NCI-H1417 (cell line): ENCODE measurements at places on chromosomes 3 and 15.

- DNase-seq: peak; percentile 47
Observed at GRCh38 chr3:183895296-183895695, 10.6 kb upstream of the PARL start.

- no peak for DNase-seq
Observed at GRCh38 chr3:95721938-95722337, 1092.5 kb upstream of the EPHA6 start.

DNA sequence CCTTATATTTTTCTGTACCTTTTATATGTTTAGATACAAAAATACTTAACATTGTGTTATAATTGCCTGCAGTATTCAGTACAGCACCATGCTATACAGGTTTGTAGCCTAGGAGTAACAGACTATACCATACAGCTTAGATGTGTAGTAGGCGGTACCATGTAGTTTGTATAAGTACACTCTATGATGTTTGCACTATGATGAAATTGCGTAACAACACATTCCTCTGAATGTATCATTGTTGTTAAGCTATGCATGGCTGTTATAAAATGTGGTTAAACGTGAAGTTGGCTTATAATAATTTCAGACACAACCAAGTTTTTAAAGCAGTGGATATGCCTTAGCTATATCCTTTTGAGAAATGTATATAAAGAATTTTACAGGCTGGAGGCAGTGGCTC, 328.3 kb downstream of the PLCL2 start:
- no peak for DNase-seq

GRCh38 chr3:72482589-72483321, 365.5 kb downstream of the SHQ1 start:
- no peak for DNase-seq

GRCh38 chr3:55720614-55721013, 233.5 kb upstream of the WNT5A start:
- peak; percentile 7 for DNase-seq

DNA sequence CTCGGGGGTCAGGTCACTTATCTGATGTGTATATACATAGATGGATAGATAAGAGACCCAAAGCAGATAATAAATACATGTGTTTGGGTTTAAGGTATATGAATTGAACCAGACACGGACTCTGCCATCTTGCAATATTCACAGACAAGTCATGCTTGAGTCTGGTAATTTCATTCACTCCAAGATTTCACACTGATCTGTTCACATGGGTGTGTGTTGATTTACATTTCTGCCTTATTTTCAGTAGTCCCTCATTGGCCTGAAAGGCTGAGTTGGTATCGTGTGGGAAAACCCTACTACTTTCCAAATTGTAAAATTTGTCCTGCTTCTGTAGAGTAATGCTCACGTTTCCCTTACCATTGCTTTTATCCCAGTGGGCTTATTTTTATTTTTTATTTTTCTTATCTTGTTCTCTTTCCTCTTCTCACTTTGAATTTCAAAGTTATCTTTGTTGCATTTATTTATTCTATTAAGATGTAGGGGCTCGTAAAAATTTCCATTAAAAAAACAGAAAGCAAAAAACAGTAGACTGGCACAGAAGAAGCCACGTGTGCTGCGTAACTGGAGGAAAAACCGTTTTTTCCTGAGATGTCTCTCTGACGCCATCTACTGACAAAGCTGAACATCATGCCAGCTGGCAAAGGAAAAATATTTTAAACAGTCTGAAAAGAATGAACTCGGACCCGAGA, 10.8 kb upstream of the MFSD1 start:
- DNase-seq: peak; percentile 34

DNA sequence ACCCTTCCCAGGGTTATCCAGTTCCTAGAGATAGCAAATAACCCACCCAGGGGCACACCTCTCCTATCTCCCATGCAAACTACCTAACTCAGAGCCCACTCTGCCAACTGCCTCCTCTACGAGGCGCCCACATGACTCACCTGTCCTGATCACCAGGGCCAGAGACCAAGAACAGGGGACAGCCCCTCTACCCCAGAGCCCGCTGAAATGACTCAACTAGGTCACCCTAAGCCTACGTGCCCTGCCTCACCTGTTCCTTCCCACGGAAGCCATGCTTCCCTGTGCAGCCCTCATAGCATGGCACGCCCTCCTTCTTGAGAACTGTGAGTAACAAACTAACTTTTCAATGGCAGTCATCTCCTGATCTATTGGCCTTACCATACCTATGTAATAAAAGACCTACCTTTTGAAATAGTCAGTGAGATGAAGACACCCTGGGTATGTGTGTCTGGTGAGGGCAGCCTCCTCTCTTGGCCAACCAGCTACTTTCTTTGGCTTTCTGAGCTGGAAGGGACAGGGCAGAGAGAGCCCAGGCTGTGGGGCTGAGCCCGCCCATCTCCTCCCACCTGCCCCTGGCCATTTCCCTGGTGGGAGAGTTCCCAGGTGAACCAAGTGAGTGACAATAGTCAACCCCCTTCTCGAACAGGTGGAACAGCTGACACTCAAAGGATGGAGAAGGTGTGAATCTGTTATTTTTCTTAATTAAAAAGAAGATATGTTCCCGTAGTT, 25.5 kb upstream of the PRR23E start:
- no peak for DNase-seq

DNA sequence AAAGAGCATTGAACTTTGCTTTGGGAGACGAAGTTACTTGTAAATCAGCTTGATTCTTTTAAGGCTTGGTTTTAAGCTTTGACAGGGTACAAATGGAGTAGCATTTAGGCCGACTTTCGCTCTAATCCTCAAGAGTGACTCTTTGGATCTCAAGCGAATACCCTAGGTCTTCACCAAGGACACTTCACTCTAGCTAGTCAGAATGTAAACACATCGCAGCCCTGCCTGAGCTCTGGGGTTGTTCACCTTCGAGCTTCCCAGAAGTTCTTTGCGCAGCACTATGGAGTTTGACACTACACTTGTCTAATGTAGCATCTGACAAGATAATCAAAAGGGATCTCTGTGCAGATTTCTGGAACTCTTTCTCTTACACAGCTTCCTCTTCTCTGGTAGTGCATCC, 22.3 kb downstream of the NRG4 start:
- DNase-seq: no peak

- no peak for DNase-seq
Observed at GRCh38 chr3:34035775-34036174, 237.3 kb downstream of the PDCD6IP start.

GRCh38 chr15:50686469-50687301, at the start of gene TRPM7:
Gene TRPM7 (minus strand): TSS chr15:50686797. CDS start chr15:50686533, 264 bp downstream.
- DNase-seq: peak; percentile 82

- DNase-seq: no peak
Observed at GRCh38 chr3:87359826-87360225, 83.4 kb upstream of the POU1F1 start.

GRCh38 chr15:100913961-100914360, 5.2 kb upstream of the LRRK1 start:
- DNase-seq: no peak

DNA sequence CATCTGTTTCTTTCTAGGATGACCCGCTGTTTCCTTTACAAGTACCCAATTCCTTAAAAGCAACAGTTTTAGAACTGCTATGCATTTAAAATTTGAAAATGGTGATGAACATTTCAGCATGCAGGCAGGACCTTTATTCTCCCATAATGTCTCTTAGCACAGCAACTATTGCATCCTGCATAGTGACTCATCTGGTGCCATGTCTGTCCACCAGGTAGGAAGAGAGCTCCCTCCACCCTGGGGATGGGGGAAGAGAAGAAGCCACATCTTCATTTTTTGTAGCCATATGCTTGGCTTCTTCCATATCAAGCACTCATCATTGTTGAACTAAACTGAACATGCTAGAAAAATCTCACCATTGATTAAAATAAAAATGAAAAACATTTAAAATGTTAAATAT, 9.9 kb downstream of the GPR15 start:
- DNase-seq: no peak

- DNase-seq: peak; percentile 48
Observed at GRCh38 chr15:100124936-100125335, 216.8 kb downstream of the ADAMTS17 start.

DNA sequence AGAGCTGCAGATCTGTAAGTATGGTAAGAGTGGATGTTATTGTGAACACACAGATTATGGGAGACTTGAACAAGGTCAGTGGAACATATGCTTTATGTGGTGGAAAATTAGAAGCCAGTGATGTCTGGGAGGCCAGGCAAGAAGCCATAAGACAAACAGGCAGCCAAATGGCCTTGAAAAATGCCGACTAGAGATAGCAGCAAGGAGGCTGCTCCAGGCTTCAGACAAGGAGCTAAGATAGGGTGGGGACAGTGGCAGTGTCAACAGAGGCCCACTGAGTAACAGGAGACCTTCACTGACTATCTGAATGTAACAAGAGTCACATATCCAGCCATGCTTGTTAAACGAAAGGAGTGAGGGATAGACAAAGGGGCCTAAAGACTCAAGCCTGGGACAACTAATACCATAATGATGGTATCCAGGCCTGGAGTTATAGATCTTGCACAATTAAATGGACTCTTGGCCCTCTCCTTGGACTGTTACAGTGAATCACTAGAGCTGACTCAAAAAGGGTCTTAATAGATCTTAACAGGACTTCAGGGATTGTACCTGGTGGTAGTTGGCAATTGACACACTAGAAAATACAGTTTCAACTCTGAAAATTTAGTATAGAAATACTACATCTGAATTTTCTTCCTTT, 50.6 kb downstream of the CFAP20DC start:
- no peak for DNase-seq

- no peak for DNase-seq
Observed at GRCh38 chr15:90126596-90127435, 24.5 kb upstream of the IDH2 start.

DNA sequence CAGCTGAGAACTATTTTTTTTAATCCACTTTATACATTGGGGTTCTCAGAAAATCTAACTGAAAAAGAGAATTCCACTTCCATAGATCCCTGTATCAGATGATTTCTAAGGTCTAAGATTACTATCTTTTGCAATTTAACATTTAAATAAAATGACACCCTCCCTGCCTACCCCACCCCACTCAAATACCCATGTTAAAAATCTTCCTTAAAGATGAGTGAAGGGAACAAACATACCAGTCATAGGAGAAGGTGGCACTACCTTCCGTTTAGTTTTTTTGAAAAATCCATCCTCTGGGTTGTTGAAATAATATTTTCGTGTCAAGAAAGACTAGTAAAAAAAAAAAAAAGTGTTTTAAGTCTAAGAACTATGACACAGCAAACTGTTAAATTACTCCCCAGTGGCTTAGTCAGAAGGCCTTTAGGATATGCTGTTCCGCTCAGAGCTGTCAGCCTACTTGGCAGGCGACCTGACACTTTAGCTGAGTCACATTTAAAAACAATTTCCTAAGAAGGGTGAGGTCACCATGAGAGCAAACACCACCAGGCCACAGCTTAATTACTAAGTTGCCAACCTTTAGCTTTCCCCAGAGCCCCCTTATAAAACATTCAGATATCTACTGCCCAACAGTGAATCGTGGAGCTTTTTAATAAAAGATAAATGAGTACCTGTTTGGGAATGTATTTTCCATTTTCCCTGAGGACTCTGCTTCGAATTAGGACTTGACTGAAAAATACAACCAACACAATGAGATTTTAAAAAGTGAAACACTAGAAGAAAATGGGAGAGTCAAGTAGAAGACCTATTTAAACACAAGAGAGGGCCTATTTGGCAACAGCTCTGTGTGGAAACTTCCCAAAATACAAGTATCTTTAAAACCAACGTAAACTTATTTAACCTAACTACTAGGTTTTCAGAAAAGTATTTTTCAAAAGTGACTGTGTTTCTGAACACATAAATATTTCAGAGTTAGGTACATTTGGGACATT, 9.6 kb downstream of the EMC3 start:
- no peak for DNase-seq

DNA sequence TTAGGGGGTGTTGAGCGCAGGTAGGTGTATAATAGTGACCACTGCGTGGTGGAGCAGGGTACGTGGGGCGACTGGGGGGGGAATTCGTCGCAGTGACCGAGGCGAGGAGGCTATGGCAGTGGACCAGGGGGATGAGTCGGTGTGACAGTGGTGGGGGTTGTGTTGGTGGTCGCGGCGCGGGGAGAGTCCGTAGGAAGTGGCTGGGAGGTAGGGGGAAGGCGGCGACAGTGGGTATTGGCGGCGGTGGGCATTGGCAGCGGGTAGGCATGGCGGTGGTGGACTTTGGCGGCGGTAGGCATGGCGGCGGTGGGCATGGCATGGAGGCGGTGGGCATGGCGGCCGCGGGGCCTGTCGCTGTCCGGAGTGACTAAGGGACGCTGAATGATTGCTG, 739 bp downstream of the SNRPN start:
- DNase-seq: peak; percentile 53

GRCh38 chr15:62550106-62550505, 385.0 kb upstream of the C2CD4B start:
- no peak for DNase-seq

DNA sequence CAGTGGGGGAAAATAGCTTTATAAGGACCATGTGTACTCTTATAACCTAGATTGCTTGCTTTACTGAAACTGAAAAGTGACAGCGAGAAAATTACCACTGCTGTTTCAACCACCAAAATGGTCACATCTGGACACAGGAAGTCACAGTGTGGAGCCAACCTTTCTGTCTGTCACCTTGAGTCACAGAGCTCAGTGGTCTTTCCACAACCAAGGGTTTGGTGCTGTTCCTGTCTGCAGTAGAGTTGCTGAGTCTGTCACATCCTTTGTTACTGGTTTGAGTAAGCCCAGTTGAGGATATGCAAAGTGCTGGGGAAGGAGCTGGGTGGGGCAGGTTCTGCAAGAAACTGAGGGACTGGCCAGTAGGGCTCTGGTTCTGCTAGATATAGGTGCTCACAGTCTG, 139.1 kb upstream of the EIF1B start:
- DNase-seq: no peak

- no peak for DNase-seq
Observed at GRCh38 chr3:76943058-76943457, 96.8 kb upstream of the ROBO2 start.

DNA sequence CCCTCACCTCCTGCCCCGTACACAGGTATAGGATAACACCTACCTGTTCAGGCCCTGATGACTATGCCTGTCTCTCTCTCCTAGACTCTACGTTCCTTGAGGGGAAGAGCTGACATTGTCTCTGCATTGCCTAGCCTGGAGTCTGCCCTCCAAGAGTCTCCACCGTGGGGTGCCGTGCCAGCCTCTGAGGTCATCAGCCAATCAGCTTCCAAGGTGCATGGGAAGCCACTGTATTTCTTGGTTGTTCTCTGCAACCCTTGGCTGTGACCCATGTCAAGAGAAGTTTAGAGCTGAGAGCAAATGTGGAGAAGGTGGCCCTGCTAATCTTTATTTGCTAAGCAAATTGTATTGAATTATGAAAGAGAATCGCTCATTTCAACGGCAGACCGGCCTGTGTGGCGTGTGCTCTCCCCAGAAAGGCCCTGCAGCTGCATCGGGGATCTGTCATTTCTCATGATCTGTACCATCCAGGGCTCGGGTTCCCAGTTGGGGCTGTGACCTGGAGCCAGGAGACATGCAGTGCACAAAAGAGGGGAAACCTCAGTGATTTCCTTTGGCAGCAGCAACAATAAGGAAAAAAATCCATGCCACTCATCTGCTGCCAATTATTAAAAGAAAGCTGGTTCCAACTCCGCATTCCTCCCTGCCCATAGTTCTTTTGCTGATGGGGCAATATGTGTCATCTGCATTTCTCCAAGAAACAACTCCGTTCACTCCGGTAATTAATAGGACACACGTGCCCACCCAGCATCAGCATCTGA, 182.2 kb downstream of the MEGF11 start:
- no peak for DNase-seq
